ENCODE measurements at places on chromosomes 1 and 21.

DNA sequence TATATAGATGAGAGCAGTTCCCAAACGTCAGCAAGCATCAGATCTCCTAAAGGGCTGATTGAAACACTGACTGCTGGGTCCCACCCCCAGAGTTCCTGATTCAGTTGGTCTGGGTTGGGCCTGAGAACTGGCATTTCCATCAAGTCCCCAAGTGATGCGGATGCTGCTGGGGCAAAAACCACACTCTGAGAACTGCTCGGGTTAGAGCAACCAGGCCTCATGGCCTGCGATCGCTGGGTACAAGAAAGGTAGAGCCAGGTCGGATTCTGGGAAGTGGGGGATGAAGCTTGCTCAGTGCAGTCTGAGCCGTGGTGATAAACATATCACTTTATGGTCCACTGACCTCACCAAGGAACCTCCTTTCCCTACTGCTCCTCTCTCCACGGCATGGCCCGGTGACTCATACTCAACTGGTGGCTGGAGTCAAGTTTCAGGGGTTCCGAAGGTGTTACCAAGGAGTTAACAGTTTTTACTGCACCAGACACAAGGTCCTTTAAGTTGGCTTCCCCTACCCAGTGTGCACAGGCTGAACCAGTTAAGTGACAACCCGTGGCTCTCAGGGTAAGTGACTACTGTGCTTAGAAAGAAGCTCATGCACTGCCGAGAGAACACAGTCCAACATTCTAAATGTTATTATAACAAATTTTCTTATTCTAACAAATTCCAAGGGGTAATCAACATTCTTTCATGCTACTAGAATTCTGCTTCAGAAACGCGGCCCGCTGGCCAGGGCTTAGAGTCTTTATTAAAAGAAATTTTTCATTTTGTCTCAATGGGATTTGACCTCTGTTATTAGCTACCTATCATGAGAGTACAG lies 153.5 kb downstream of the TGFBR3 start:
- no peak for DNase-seq

DNA sequence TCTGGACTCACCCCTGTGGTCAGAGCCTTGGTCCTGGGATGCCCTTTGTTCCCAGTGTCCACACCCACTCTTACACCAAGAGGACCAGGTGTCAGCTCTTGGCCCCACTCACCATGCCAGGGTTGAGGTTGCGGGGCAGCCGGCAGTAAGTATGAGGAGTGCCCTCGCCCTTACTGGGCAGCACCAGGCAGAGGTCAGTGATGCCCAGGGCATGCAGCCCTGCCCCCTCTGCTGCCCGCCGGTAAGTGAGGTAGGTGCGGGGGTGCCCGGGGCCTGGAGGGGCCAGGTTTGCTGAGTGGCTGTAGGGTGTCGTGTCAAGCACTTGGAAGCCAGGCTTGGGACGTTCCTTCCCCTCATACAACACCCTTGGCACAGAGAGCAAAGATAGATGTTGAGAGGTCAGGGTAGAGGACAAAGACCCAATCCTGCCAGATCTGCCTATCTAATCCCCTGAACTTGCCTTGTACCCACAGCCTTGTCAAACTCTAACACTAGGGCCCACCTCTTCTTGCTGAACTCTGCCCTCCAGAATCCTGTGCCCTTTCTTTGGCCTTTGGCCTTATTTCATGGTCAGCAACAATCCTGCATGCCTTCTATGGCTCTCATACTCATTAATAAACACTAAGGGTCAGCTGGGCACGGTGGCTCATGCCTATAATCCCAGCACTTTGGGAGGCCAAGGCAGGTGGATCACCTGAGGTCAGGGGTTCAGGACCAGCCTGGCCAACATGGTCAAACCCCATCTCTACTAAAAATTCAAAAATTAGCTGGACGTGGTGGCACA lies 3.6 kb downstream of the DENND4B start:
- DNase-seq: no peak

DNA sequence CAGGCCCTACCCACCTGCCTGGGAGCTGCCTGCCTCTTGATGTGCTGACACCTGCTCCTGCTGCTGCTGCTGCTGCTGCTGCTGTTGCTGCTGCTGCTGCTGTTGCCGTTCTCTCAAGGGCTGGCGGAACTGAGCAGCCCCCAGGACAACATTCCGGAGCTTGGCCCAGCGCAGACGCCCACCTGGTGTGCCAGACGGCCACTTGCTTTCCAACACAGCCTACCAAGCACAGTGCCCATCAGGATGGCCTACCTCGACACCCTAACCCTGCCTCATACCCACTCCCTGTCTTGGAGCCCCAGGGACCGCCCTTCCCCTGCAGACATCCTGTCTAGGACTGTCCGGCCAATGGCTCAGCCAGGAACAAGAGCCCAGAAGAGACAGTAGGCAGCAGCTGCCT lies 11.8 kb downstream of the DENND4B start:
- DNase-seq: no peak

GRCh38 chr1:115293899-115294298 lies 44.1 kb downstream of the NGF start:
- DNase-seq: no peak

DNA sequence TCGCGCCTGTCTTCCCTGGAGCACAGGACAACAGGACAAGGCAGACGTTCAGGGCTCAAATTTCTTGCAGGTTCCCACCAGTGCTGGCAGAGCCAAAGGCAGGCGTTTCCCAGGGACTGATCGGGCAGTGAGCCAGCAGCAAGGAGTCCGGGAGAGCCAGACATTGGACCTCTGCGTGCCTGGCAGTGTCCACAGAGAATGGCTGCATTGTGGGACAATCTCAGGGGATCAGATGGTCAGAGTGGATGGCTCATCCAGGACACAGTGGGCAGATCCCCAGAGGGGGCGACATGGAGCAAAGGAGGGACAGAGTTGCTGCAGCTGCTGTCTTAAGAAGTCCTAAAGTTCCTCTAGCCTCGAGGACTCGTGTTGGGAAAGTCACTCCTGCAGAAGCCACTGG lies 4.6 kb downstream of the TMEM63A start:
- peak; percentile 96 for DNase-seq
